Activated effector memory CD4-positive, alpha-beta T cell treated with Interleukin-2 at 50 U/mL for 16 hours (primary cell): ENCODE measurements at places on chromosomes 12 and 14.

DNA sequence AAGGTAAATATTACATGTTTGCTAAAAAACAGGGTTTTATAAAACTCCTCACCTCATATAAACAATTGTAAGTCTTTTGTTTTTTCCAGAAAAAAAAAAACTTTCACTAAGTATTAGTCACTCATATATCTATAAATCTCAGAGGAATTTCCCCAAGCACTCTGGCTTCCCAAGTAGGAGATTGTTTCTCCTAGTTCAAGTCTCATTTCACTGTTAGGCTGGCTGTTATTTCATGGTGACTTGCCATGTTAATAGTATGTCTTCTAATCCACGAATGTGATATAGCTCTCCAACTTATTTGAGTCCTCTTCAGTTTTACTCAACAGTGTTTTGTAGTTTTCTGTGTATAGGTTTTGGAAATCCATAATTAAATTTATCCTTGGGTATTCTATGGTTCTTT is 61.6 kb downstream of the CAPZA3 start:
- no peak for DNase-seq

DNA sequence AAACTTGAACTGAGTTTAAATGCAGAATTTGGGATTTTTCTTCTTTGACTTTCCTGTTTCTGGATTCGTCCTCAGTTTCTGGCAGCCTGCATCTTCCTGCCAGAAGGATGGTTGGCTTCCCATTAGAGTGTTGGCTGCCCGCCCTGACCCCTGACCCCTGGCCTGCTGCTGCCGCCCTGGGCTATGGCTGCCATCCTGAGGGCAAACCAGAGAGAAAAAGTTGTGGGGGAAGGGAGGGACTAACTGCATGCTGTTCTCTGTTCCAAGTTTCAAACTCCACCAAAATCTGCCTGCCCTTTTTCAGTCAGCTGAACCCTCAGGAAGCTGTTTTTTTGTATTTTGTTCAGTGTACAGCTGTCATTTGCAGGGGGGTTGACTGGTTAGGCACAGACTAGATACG is 48.4 kb downstream of the FNTB start:
- no peak for DNase-seq

DNA sequence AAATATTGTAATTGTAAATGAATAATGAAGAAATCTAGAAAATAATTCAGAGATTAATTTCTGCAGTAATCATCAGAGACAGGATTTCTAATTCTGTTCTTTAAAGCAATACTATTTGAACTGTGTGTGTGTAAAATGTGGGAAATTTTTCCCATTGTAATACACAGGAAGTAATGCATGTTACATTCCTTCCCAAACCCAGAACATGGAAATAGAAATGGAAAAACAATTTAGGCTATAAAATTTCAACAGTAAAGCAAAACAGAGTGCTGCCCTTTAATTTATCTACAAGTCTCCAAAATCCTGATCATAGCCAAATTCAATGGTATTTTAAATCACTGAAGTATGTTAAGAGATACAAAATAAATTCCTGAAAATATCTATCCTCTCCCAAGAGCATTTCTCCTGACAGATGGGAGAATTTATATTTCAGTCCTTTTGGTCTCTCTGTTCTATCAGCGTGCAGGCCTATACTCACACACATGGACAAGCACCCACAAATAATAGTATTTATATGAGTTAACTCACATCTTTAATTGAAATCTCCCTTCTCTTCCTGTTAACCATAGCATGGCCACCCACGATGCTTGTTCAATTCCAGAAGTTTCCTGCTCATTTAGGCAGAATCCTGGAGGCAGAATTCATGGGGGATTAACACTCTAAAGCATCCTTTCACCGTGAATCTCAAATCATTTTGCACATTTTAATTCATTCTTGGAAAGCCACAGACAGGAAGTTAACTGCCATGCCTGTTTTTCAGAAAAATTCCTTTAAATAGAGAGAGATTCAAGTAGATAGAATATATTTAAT is 1465.4 kb upstream of the FLRT2 start:
- no peak for DNase-seq

DNA sequence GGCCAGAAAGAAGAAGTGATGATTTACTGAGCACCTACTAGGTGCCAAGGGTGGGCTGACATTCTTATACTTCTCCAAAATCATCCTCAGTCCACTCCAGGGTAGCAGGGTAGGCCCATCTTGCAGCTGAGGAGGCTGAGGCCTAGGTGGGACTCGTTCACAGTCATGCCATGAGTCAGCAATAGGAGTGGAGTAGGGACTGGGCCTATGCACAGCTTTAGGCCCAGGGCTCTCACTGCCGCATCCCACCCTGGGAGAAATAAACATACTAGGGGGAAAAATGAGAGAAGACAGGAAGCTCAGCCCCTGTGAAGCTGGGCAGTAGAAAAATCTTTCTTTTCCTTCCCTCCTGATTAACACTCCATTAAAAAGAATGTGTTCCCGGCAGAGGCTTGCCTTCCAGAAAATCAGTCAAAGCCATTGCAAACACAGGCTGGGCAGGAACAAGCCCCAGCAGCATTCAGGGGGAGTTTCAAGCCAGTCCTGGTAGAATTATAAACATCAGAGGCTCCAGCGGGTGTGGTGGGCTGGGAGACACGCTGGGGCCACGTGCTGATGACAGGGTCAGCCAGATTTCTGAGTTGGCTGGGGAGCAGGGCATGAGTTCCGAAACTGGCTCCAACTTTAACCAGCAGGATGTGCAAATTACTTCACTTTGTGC is 1.8 kb downstream of the HSPB8 start:
- no peak for DNase-seq

DNA sequence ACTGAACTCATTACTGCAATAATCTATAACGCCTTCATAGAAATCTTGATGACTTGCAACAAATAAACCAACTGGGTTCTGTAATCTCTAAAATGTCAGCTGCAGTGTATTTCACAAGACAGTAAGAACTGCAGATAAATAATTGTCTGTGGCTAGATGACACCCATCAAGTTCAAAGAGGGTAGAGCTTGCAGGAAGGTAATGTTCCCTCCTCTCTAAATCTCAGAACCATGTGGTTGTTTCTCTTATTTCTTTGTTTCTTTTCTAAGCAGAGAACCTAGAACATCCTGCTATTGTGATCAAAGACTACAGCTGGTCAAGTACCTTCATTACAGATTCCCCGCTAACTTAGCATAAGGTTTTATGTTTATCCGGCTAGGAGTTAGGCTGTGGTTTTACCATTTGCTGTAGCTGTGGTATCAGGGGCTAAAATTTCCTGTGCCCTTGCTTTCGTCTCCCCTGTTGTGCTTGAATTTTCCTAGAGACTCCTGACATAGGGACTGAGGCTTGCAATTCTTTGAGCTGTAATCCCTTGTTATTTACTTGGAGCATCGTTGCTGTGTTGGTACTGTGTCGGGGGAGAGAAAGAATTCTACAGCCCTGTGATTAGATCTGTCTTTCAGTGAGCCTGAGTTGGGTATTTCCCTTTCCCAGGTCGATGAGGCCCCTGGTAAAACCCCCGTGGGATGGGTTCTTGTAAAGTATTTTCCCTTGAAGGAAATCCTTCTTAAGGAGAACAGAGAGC is 253.1 kb upstream of the BTG1 start:
- DNase-seq, result no peak

- no peak for DNase-seq
Observed at GRCh38 chr12:100127766-100128511, 14.7 kb downstream of the BLTP3B start.

- DNase-seq, result no peak
Observed at GRCh38 chr14:58665773-58666500, 28.2 kb downstream of the DACT1 start.

DNA sequence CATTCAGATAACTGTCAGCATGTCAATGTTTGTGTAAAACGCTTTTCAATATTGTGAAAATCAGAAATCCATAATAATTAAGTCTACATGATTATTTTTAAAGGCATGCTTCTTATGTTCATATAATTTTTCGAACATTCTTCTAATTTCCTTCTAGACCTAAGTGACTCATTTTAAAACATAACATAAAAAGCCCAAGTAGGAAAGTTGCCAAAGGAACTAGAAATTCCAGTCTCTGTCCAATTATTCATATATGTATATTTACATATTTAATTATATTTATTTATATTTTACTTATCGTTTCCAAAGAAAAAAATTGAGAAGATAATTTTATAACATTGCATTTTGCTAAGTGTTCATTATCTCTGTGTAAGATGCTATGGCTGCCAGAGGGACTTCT is 110.4 kb downstream of the TMTC1 start:
- no peak for DNase-seq

DNA sequence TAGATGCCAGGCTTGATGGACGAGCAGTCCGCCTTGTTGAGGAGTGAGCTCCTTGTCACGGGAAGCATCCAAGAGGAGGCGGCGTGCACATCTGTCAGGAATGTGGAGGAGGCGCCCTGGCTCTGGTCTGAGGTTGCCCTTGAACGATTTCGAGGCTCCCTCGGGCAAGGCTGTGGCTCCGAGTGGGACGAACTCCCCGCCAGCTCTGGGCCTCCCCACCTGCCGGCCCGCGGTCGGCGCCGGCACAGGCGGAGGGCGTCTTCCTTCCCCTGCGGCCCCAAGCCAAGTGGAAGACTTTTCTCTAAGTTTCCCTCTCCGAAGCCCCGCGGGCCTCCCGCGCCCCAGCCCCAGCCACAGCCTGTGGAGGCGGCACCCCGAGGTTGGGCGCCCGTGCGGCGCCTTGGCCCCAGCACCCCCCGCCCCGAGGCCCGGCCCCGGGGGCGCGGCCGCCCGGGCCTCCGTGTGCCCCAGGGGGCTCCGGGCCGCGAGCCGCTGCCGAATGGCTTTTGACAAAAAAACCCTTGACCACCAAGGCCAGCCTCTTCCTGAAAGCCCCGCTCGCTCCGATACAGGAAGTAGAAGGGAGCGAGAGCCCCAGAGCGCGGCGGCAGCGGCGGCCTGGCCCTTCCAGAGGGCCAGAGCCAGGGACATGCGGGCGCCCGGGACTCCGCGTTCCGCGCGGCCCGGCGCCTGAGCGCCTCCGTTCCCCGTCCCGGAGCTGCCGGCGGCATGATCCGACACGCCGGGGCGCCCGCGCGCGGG is at the start of gene RIN3:
Gene RIN3, plus strand, starts transcription at position 578 of the 762 bp plus-strand sequence. Its CDS starts 152 bp downstream, at position 730.
- peak; percentile 21 for DNase-seq

- DNase-seq, result no peak
Observed at GRCh38 chr14:69886453-69887242, 7.4 kb downstream of the SMOC1 start.

GRCh38 chr12:119206348-119207062 is 27.8 kb downstream of the HSPB8 start:
- DNase-seq, result no peak

- no peak for DNase-seq
Observed at GRCh38 chr14:74502236-74503019, 8.9 kb downstream of the ISCA2 start.

DNA sequence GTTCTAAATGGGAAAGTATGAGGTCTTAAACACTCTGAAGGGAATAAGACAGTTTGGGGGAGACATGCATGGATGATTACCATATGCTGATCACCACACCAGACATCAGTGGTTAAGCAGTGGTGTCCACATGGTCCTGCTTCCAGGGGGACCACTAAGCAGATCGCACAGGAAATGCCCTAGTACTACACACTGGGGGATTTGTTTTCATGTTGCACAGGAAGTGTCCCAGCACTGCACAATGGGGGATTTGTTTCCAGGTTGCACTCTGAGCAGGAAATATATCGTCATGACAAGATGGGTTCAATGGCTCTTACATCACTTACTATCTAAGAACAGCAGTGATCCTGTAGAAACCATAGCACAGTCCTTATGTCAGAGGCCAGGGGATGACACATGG is 245.5 kb downstream of the BCL11B start:
- no peak for DNase-seq

GRCh38 chr14:97688631-97689336 is 891.6 kb downstream of the VRK1 start:
- no peak for DNase-seq

DNA sequence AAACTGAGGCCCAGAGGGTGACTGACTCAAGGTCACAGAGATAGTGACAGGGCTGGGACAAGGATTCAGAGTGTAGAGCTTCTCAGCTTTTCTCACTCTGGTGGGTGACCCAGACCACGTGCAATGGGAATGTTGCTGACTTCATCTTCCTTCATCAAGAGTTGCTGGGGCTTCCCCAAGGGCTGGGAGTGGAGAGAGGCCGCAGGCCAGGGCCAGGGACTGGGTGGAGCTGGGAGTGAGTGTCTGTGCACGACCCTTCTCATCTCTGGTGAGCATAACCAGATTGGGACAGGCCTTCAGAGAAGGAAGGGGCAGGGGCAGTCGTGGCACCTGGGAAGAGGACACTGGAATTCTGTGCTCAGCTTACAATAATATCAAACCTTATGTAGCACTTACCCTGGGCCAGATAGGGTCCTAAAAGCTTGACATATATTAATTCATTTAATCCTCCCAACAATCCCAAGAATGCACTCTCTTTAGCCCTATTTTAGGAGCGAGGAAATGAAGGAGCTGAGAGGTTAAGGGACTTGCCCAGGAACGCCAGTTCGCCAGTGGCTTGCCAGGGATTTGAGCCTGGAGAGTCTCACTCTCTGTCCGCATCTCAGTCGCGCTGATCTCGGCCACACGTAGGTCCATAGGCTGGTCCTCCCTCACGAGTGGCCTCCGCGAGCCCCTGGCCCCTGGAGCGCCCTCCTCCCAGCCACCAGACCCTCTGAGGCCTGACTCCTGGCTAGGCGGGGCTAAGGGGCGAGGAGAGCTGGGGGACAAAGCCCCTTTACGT is 15.8 kb downstream of the KRT18 start:
- no peak for DNase-seq

DNA sequence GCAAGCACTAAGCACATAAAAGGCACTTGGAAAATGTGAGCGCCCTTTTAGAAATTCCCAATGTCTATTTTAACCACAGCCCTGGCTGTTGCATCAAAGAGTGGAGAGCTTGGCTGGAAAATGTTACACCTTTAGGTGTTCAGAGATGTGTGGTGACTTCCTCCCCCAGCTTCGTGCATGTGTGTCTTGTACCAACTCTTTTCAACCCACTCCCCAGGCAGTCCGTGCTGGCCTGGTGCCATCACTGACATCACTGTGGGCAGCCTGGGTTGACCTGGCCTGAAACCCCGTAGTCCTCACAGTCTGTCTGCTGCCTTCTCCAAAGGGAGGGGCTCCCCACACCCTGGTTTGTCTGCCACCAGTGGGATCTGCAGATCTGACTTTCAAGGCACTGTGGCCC is 101.8 kb downstream of the SCARB1 start:
- no peak for DNase-seq

- DNase-seq, result no peak
Observed at GRCh38 chr12:105319691-105320209, 10.7 kb upstream of the C12orf75 start.

DNA sequence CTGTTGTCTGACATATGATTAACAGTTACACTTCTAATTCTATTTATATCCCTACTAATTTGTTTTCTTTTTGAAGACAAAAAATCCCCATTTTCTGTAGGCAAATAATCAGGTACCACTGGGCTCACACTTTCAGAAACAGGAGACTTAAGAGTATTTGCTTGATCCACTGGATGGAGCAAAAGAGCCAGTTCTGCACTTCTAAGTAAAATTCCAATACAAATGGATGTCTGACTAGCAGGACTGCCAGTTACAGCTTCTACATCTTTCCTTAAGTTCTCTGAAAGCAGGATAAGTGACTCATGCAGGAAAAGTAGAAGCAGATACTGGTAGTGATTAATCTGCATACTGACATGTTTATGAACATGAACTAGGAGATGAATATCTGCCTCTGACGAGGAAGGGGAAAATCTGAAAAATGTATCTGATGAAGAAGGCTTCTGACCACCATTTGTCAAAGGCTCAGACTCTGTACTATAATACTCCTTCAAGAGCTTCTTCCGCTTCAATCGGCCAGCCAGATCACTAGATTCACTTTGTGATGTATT is 73.8 kb upstream of the ANKS1B start:
- no peak for DNase-seq

GRCh38 chr12:24297516-24297915 is 348.0 kb upstream of the SOX5 start:
- no peak for DNase-seq
